ENCODE measurements at places on chromosomes 11 and 22. TPM values are rescaled to one million over a fixed set of nuclear protein-coding genes. Genes with fewer than 3 reads are reported as not detected.

The SLC5A1 gene
- total RNA-seq = 0.59 TPM

DNA sequence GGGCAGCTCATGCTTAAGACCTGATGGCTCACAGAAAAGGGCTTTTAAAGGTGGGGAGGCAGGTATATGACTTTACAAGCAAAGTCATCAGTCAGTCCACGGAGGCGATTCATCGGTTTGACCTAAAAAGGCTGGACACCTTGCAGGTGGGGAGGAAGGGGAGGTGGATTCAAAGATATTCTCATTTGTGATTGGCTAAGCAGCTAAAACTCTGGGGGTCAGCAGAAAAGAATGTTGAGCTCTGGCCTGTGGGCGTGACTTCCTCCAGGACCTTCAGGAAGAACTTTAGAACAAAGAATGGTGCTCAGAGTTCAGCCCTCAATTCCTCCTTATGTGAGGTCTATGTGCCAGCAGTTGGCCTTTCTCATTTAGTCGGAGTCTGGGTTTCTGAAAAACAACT, 78.3 kb upstream of the LMO1 start:
- no peak overlapping the region for H3K27ac ChIP-seq
- no peaks in the 10 kb centered on the region for H3K4me1 ChIP-seq
- H3K4me3 ChIP-seq = no peak overlapping the region
- no peaks in the 10 kb centered on the region for H3K27me3 ChIP-seq

- no peaks in the 10 kb centered on the region for H3K27me3 ChIP-seq
- H3K27ac ChIP-seq = no peak overlapping the region
- no peaks in the 10 kb centered on the region for H3K36me3 ChIP-seq
- DNase-seq = peak; percentile 64
- H3K4me3 ChIP-seq = no peak overlapping the region
- no peaks in the 10 kb centered on the region for H3K4me1 ChIP-seq
Observed at GRCh38 chr22:43993072-43993760, 30.9 kb upstream of the PARVB start.

The SYT8 gene
- total RNA-seq = 2.0 TPM

The MUC5B gene
- total RNA-seq = 1.2 TPM

- H3K27ac ChIP-seq = no peak overlapping the region
- H3K4me1 ChIP-seq = no peaks in the 10 kb centered on the region
- no peaks in the 10 kb centered on the region for H3K27me3 ChIP-seq
- H3K4me3 ChIP-seq = no peak overlapping the region
Observed at GRCh38 chr11:100757646-100758045, 70.6 kb downstream of the ARHGAP42 start.

The TUBA8 gene
- total RNA-seq = 14.6 TPM

The OAF gene
- total RNA-seq = 54.5 TPM

GRCh38 chr11:2534134-2534956, 89.5 kb downstream of the KCNQ1 start:
- no peaks in the 10 kb centered on the region for H3K36me3 ChIP-seq
- H3K4me1 ChIP-seq = peaks cover 11% of the 10 kb centered on the region
- H3K27me3 ChIP-seq = no peaks in the 10 kb centered on the region
- no peak overlapping the region for H3K4me3 ChIP-seq
- peak overlapping the region; percentile 69 for H3K27ac ChIP-seq
- DNase-seq = no peak

DNA sequence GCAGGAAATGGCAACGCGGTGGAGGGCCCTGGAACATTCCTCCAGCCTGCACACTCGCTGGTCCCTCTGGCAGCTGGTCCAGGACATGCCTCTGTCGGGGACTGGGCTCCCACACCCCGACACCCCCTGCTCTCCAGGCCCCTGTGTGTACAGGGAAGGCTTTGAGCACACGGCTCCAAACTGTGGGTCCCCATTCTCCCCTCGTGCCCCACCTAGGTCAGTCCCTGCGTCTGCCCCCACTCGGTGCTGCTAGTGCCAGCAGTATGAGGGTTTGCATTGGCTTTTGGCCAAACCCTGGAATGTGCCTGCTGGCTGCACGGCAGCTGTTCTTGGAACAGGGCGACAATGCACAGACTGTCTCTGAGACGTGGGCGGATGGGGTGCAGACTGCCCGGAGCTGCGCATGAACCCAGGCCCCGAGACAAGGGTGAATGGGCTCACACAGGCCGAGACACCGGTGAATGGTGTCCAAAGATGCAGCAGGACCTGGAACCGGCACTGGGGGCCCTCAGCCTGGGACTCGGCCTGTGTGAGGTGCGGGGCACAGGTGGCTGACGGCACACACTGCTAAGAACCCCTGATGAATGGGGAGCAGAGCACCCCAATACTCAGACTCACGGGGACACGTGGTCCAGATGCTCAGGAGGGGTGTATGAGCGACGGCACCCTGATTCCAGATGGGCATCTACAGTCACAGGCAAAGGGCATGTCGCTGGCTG, 7.5 kb upstream of the SYT8 start:
- no peak overlapping the region for H3K4me3 ChIP-seq
- no peak overlapping the region for H3K27ac ChIP-seq
- DNase-seq = no peak
- no peaks in the 10 kb centered on the region for H3K4me1 ChIP-seq
- H3K27me3 ChIP-seq = no peaks in the 10 kb centered on the region

GRCh38 chr22:43811777-43812148, 342 bp downstream of the EFCAB6 start:
- peak overlapping the region; percentile 81 for H3K4me3 ChIP-seq
- H3K27ac ChIP-seq = peak overlapping the region; percentile 84
- DNase-seq = no peak
- peaks cover 4% of the 10 kb centered on the region for H3K4me1 ChIP-seq
- no peaks in the 10 kb centered on the region for H3K36me3 ChIP-seq

- H3K27me3 ChIP-seq = no peaks in the 10 kb centered on the region
- H3K27ac ChIP-seq = peak overlapping the region; percentile 70
- H3K36me3 ChIP-seq = no peaks in the 10 kb centered on the region
- no peaks in the 10 kb centered on the region for H3K4me1 ChIP-seq
- peak overlapping the region; percentile 92 for H3K4me3 ChIP-seq
Observed at GRCh38 chr11:65779919-65780769, 632 bp downstream of the AP5B1 start.

The ARHGAP8 gene
- total RNA-seq = 4.4 TPM

The ROBO4 gene
- 11.2 TPM for total RNA-seq

GRCh38 chr11:19577976-19578619, 134.5 kb upstream of the NAV2 start:
- no peaks in the 10 kb centered on the region for H3K36me3 ChIP-seq
- peak; percentile 90 for DNase-seq
- peaks cover 21% of the 10 kb centered on the region for H3K4me1 ChIP-seq
- H3K4me3 ChIP-seq = no peak overlapping the region
- H3K27ac ChIP-seq = peak overlapping the region; percentile 89

The APOL5 gene
- not detected for total RNA-seq

The MEI1 gene
- not detected for total RNA-seq
